ENCODE measurements at places on chromosomes 2 and 18. TPM values are rescaled to one million over a fixed set of nuclear protein-coding genes. Genes with fewer than 3 reads are reported as not detected.

DARS1 gene
- 62.5 TPM for total RNA-seq

INHBB gene
- total RNA-seq: not detected

FAM237A gene
- total RNA-seq: not detected

KCNE4 gene
- total RNA-seq: 2.0 TPM

IL36A gene
- not detected for total RNA-seq

PAIP2B gene
- 0.67 TPM for total RNA-seq

COL4A4 gene
- total RNA-seq: 0.15 TPM

PRSS56 gene
- total RNA-seq: not detected

ADNP2 gene
- total RNA-seq: 11.6 TPM

EFR3B gene
- 0.50 TPM for total RNA-seq

DIPK1C gene
- not detected for total RNA-seq

C2orf78 gene
- not detected for total RNA-seq

RBKS gene
- total RNA-seq: 0.89 TPM

INHA gene
- not detected for total RNA-seq

SALL3 gene
- total RNA-seq: not detected

CCBE1 gene
- 52.3 TPM for total RNA-seq

CLEC4F gene
- not detected for total RNA-seq

GALNT13 gene
- 0.15 TPM for total RNA-seq

CRYBA2 gene
- not detected for total RNA-seq

PROM2 gene
- 0.17 TPM for total RNA-seq

FAM210A gene
- 7.9 TPM for total RNA-seq

STON1 gene
- total RNA-seq: 5.8 TPM

MYL12A gene
- total RNA-seq: 643 TPM
